Activated T-helper 1 cell treated with anti-CD3 and anti-CD28 coated beads, Interleukin-2, amount 50 U/mL, for 16 hours (primary cell): ENCODE measurements at places on chromosomes 11 and 22.

DNA sequence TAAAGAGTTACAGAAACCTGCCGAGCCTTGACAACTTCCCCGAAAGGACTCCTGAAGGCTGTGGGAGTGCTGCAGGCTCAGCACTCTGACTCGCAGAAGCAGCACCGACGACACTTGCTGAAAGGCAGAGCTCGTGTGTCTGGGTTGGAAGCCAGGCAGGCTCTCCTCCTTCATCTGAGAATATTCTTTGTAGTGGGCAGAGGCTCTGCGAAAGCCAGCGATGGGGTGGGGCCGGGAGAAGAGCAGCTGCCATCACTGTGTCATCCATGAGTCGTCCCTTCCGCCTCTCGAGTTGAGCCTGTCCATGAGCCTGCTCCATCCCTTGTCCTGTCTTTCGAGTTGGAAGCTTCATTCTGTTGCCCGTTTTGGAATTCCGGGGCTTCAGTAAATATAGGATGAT lies 11.9 kb downstream of the GLB1L2 start:
- DNase-seq: no peak

- no peak for DNase-seq
Measured at GRCh38 chr11:87901341-87901740, 273.9 kb downstream of the RAB38 start.

- peak; percentile 39 for DNase-seq
Measured at GRCh38 chr11:61815790-61816735, 740 bp downstream of the FADS1 start.

- DNase-seq: no peak
Measured at GRCh38 chr11:7467652-7468051, 17.7 kb upstream of the OLFML1 start.

- DNase-seq: no peak
Measured at GRCh38 chr11:17747131-17747955, 12.8 kb downstream of the KCNC1 start.
